ENCODE measurements at places on chromosomes 6 and 20.

DNA sequence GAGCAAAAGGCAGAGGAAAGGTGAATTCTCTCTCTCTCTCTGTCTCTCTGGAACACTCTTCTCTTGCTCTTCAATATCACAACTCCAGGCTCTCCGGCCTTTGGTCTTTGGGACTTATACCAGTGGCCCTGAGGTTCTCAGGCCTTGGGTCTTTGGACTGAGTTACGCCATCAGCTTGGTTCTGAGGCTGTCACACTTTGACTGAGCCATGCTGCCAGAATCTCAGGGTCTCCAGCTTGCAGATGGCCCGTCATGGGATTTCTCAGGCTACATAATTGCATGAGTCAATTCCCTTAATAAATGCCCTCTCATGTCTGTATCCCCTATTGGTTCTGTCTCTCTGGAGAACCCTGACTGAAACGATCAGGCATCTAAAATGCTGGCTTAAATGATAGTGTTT lies 12.9 kb downstream of the BTN2A1 start:
- no peak for DNase-seq

GRCh38 chr6:77678048-77678447 lies 25.2 kb downstream of the MEI4 start:
- DNase-seq, result no peak

DNA sequence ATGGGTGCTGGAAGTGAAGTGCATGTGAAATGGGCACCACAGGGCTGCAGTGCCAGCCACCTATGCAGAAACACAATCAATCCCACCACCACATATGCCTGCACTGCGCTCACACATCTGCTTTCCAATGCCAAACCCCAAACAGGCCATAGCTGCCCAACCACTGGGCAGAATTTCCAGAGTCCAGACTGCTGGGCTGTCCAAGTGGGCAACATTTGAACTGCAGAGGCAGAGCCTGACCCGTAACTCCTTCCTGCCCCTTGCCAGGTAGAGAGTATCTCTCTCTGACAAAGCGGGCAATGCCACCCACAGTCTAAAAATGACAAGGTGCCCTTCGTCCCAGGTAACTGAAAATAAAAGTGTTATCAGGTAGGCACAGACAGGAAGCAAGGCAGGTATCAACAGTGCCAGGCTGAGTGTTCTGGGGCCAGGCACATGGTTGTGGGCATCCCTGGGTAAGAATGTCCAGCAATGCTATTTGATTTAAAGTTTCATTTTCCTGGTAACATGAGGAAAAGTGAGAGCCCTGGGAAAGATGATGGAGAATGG lies 79.5 kb downstream of the FOXA2 start:
- DNase-seq, result no peak

- no peak for DNase-seq
Measured at GRCh38 chr6:124099520-124099919, 295.9 kb downstream of the NKAIN2 start.

GRCh38 chr20:37901654-37902503 lies 1.0 kb upstream of the VSTM2L start:
- no peak for DNase-seq

DNA sequence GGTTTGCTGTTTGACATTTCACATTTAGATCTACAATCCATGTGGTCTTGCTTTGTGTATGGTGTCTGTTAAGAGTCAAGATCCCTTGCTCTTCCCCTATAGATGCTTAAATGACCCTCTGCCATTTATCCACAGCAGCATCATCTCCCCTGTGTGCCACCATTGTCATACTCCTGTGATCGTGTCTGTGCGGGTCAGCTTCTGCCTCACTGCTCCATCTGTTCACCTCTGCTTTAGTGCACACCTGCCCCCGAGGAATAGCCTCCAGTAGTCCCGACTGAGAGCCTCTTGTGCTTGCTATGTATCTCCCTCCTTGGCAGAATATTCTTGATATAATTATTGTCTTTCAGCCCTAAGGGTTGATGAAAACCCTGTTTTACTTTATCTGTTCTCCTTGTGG lies 551.2 kb downstream of the CDH26 start:
- no peak for DNase-seq

DNA sequence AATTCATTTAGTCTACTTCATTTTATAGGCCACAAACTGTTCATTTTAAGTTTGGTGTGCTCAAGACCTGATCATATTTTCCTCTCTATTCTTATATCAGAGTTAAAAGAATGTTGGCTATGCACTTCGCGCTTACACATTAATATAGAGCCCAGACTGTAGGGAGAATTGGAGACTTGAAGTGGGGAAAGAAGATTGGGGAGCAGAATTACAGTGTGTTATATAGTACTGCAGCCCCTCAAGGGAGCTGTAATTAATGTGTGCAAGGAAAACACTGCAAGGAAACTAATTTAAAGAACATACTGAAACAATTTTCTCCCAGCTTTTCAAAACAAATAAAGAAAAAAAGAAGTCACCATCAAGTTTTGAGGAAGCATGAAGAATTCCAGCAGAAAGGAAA lies 572.7 kb upstream of the FLRT3 start:
- DNase-seq, result no peak

DNA sequence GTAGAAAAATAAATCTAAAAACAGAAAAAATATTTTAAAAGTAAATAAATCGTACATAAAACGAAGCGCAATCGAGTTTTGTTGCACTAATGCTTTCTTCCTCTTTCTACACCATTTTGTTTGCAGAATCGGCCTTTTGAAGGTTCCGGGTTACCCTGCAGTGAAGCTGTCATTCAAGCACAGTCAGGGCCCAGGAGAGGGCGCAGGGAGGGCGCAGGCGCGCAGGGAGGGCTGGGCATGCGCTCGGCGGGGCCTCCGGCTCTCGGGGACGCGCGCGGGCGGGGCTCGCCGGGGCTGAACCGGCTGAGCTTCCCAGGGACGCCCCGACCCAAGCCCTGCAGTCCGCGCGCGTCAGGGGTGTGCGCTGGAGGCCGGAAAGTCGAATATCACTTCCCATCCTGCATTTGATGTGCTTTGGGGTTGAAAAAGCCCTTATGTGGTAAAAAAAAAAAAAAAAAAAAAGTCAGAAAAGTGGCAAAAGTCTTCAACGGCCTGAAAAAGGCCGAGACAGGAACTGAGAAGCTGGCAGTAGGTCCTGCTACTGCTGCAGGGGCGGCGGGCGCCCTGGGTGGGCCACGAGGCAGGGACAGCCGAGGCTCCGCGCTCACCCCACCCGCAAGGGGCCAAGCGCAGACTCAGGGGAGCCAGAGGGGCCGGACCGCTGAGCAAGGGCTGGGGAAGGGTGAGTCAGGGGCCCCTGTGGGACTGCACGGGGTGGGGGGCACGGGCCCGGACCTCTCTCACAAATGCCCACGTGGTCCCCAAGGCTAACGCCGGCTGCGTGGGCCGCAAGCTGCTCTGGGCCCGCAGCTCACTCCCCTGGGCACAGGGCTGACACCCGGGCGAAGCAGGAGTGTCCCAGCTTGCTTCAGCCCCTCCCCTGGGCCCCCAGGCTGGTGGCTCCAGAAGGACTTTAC lies 40.5 kb downstream of the THBS2 start:
- peak; percentile 88 for DNase-seq

DNA sequence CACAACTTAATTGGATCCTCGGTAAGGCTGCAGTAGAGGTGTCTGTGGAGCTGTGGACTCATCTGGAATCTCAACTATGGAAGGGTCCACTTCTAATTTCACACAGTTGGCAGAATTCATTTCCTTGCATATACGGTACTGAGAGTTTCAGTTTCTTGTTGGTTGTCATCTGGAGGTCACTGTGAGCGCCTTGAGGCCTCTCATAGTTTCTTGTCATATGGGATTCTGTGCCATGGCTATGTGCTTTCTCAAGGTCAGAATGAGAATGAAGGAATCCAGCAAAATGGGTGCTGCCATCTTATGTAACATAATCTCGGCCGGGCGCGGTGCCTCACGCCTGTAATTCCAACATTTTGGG lies 298.2 kb downstream of the DOK5 start:
- DNase-seq, result no peak

GRCh38 chr6:43758617-43759050 lies 11.4 kb upstream of the VEGFA start:
- DNase-seq, result no peak

GRCh38 chr6:14231071-14231483 lies 113.5 kb downstream of the CD83 start:
- DNase-seq, result no peak

DNA sequence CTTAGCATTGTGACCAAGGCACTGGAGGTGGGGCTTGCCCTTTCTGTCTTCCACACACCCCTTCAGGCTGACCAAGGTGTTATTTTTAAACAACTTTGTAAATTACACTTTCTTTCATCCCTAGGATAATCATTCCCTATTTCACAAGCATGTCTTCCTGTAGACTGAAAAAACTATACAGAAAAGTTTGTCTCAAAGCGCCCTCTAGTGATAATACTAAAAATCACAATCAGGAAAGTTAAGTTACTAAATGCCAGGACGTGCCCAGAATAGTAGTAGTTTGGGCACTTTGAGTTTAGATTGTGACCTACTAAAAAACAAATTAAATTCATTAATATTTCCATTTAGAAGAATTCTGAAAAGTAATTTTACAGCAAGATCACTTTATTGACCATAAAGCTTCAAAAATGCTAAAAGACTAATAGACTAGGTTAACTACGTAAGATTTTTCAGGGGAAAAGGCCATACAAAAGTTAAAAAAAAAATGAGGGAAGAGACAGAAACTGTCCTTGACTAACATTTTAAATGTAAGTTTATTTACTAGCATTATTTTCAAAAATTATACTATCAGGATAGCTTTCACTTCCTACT lies 123.3 kb upstream of the DUSP22 start:
- no peak for DNase-seq

- DNase-seq, result no peak
Measured at GRCh38 chr20:56781108-56781739, 152.1 kb downstream of the TFAP2C start.

- no peak for DNase-seq
Measured at GRCh38 chr6:22102671-22103070, 194.2 kb downstream of the PRL start.

DNA sequence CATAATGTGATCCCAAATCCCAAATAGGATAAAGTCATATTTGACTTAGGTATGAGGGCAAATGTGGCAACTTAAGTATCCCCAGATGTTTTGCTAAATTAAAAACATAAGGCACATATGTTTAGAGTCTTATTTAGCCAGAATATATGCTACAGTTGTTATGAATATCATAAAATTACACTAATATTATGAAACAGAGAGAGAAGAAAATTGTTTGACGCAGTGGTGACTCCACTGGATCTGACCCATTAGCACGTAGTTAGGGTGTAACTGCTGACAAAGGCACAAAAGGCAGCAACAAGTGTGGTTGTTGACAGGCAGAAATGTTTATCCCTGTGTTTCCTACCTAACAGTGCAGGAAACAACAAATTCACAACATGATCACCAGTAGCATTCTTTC lies 152.4 kb upstream of the THBS2 start:
- DNase-seq, result no peak

DNA sequence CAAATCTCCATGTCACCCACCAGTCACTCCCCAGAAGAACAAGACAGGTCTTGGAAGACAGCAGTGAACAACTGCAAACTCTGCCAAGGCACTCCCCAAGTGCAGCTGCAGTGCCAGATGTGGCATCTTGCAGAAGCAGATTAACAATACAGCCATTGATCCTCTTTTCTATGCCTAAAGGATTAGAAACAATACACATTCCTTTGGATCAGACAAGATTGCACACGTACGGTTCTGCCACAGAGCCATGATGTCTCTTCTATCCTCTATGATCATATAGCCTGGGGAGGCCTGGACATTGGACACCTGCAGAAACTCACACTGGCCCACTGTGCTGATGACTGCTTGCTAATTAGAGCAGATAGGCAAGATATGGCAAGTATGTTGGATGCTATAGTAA lies 155.9 kb downstream of the MYLK4 start:
- no peak for DNase-seq

DNA sequence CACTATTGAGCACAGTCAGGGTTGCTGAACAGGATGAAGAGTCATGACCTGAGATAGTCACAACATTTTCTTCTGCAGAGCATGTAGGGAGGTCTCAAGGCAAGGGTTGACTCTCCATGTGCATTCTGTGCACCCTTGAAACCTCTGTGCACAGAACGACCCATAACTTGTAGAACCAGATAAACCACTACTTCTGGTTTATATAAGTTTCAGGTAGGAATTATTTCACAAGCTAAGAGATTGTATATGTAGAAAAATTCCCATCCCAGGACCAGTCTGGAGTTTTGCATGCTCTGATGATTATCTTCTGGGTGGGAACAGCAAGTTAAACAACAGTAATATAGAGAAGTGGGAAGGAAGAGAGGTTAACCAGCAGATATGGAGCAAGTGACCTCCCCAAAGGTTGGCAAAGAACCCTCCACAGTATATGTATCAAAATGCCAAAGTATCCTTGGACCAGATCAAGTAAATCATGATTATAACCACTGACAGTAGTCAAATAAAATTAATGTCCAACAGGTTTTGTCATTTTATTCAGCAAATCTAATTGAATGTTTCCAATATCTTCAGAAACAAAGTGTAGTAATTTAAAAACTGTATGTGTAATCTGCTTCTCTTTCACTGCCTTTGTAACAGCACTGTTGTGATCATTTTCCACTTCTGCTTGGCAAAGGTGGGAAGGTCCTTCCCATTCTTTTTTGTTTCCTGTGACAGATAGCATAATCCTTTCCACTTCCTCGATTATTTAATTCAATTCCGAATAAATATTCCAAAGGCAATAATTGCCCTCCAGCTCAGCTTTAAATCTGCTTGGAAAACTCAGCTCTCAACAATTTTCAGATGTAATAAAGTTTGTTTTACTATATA lies 104.4 kb downstream of the SYNE1 start:
- DNase-seq, result no peak

GRCh38 chr20:51735728-51736600 lies 32.2 kb downstream of the ATP9A start:
- no peak for DNase-seq

GRCh38 chr20:47454298-47455132 lies 47.2 kb upstream of the NCOA3 start:
- DNase-seq, result no peak

DNA sequence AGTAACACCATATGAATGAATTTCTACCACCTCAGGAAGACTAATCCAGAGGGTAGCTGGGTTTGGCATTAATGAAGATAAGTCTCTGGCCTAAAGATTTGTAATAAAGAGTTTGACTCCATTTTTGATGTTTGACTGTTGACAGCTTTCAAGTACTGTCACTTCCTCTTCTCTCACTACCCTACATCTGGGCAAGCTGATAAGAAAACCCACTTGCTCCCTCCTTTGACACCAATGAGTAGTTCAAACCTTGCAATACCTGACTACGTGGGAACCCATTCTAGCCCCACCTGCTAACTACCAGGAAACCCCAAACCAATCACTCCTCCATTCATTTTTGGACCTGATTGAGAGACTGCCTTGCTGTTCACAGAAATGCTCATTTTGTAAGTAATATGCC lies 621.5 kb downstream of the TENT5A start:
- DNase-seq, result no peak

- DNase-seq, result peak; percentile 74
Measured at GRCh38 chr6:46491628-46492547, 639 bp upstream of the RCAN2 start.

- no peak for DNase-seq
Measured at GRCh38 chr6:131331873-131332781, 196.9 kb downstream of the AKAP7 start.
